ENCODE measurements at places on chromosomes 4 and X. TPM values are rescaled to one million over a fixed set of nuclear protein-coding genes. Genes with fewer than 3 reads are reported as not detected.

- H3K4me1 ChIP-seq, result no peaks in the 10 kb centered on the region
- peak; percentile 80 for DNase-seq
- H3K4me3 ChIP-seq, result peak overlapping the region; percentile 57
- no peak overlapping the region for H3K27ac ChIP-seq
These were observed 87.3 kb downstream of the PRSS12 start for GRCh38 chr4:118265312-118266144.

- H3K27ac ChIP-seq, result no peak overlapping the region
- no peaks in the 10 kb centered on the region for H3K4me1 ChIP-seq
- no peak for DNase-seq
- no peaks in the 10 kb centered on the region for H3K27me3 ChIP-seq
- H3K4me3 ChIP-seq, result no peak overlapping the region
These were observed 28.4 kb downstream of the RP2 start for GRCh38 chrX:46865281-46865680.

- H3K4me3 ChIP-seq, result no peak overlapping the region
- H3K27ac ChIP-seq, result no peak overlapping the region
- H3K36me3 ChIP-seq, result peaks cover 9% of the 10 kb centered on the region
- no peaks in the 10 kb centered on the region for H3K27me3 ChIP-seq
These were observed 46.7 kb downstream of the PCGF3 start for GRCh38 chr4:752196-752861.

- no peak overlapping the region for H3K4me3 ChIP-seq
- no peak overlapping the region for H3K27ac ChIP-seq
- H3K27me3 ChIP-seq, result no peaks in the 10 kb centered on the region
- no peaks in the 10 kb centered on the region for H3K4me1 ChIP-seq
- no peak for DNase-seq
These were observed 118.5 kb upstream of the VCX2 start for GRCh38 chrX:8289523-8289922.

FRMD7 gene
- 0.19 TPM for total RNA-seq
